ENCODE measurements at places on chromosomes 11 and 22. TPM values are rescaled to one million over a fixed set of nuclear protein-coding genes. Genes with fewer than 3 reads are reported as not detected.

The RAB39A gene
- 0.17 TPM for total RNA-seq

The STX5 gene
- 66.0 TPM for total RNA-seq

The GP1BB gene
- not detected for total RNA-seq

The CARD16 gene
- 59.0 TPM for total RNA-seq

DNA sequence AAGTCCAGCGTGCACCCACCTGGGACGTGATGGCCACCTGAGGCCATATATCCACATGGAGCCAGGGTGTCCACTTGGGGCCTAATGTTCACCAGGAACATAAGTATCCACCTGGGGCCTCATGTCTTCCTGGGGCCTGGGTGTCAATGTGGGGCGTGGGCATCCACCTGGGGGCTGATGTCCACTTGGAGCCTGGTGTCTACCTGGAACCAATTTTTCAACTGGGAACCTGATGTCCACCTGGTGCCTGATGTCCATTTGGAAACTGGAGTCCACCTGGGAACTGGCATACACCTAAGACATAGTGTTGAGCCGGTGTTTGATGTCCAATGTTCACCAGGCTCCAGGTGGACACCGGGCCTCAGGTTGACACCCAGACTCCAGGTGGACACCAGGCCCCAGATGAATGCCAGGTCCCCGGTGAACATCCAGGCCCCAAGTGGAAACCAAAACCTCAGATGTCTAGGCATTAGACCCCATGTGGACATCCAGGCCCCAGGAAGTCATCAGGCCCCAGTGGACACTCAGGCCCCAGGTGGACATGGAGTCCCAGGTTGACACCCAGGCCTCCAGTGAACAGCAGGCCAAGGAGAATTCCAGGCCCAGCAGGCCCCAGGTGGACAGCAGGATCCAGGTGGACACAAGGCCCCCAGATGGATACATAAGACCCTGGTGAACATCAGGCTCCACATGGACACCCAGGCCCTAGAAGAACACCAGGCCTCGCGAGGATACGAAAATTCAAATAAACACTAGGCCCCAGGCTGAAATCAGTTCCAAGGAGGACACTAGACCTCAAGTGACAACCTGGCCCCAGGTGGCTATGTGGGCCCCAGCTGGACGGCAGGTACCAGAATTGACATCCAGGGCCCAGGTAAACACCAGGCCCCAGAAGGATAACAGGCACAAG lies 56.0 kb upstream of the SEPTIN5 start:
- no peaks in the 10 kb centered on the region for H3K4me1 ChIP-seq
- DNase-seq = no peak
- H3K36me3 ChIP-seq = no peaks in the 10 kb centered on the region
- H3K27ac ChIP-seq = no peak overlapping the region
- H3K4me3 ChIP-seq = no peak overlapping the region

- no peak for DNase-seq
- no peak overlapping the region for H3K4me3 ChIP-seq
- no peaks in the 10 kb centered on the region for H3K27me3 ChIP-seq
- H3K4me1 ChIP-seq = no peaks in the 10 kb centered on the region
These were observed 200.0 kb upstream of the PITPNB start for GRCh38 chr22:28118957-28119631.
